Suprapubic skin (tissue), 4 donors: ENCODE measurements at places on chromosomes 11 and 22. TPM values are rescaled to one million over a fixed set of nuclear protein-coding genes. Genes with fewer than 3 reads are reported as not detected.
A peak's percentile ranks its signal among the peaks of the same experiment; 100 is the strongest.

DNA sequence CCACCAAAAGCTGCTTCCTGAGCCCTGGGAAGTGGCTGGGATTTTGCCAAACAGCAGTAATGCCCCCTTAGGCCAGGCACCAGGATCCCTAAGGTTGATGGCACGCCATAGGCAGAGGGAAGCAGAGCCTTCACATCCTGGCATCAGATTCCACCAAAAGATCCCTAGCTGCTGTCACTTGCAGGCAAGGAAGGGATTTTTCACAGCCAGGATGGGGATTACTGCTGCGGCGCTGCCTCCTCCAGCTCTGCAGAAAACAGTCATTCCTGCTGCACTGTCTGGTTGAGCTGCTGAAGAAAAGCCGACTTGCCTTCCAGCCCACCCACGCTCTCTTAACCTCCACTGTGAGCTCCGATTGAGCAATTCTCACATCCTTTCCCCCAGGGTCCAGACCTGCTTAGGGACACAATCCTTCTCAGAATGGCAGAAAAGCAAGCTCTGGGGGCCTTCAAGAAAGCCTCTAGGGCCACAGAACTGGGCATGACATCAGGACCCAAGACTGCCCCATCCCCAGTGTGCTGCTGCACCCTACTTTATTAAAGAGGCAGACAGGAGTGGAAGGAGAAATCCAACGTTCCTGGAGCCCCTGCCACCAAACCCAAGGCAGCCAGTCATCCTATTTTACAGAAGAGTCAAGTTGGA is 19.9 kb downstream of the SYN3 start:
- no peaks in the 10 kb centered on the region for H3K36me3 ChIP-seq
- H3K27ac ChIP-seq, result no peak overlapping the region
- DNase-seq, result peak; percentile 68
- peaks cover 14% of the 10 kb centered on the region for H3K27me3 ChIP-seq

GRCh38 chr11:76700177-76701100 is 29.9 kb upstream of the LRRC32 start:
- no peak overlapping the region for H3K4me3 ChIP-seq
- H3K27ac ChIP-seq, result peak overlapping the region; percentile 81
- H3K4me1 ChIP-seq, result peaks cover 12% of the 10 kb centered on the region
- DNase-seq, result peak; percentile 89
- no peaks in the 10 kb centered on the region for H3K27me3 ChIP-seq
- no peaks in the 10 kb centered on the region for H3K36me3 ChIP-seq

Gene TYR
- total RNA-seq, result 9.2 TPM

DNA sequence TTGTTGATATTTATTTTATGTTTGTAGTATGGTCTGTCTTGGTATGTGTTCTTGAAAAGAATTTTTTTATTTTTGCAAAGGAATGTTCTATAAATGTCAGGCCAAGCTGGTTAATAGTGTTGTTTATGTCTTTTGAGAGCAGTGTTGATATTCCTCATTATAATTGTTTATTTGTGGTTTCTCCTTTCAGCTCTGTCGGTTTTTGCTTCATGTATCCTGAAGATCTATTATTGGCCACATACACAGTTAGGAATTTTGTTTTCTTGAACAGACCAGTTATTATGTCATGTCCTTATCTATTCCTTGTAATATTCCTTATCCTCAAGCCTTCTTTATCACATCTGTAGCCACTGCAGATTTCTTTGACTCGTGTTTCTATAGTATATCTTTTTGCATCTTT is 56.5 kb downstream of the PDHX start:
- H3K4me1 ChIP-seq, result no peaks in the 10 kb centered on the region
- no peak for DNase-seq
- H3K27me3 ChIP-seq, result no peaks in the 10 kb centered on the region
